ENCODE measurements at places on chromosomes 2 and 18.

DNA sequence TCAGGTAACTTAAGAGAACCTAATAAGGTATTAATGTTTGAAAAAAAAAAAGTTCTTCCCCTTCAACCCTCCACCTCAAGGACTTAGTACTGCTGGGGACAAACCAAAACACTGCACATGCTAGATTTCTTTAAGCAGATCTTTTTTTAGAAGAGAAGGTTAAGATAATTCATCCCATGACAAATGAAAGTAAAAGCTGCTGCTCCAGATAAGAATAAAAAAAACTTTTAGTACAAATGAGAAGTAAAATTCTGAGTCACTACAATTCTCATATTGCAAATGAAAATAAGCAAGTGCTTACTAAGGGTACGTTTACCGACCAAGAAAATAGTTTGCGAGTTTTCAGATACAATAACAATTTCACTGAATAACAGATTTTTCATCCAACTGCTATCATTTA lies 8.9 kb downstream of the STAM2 start:
- DNase-seq, result no peak

DNA sequence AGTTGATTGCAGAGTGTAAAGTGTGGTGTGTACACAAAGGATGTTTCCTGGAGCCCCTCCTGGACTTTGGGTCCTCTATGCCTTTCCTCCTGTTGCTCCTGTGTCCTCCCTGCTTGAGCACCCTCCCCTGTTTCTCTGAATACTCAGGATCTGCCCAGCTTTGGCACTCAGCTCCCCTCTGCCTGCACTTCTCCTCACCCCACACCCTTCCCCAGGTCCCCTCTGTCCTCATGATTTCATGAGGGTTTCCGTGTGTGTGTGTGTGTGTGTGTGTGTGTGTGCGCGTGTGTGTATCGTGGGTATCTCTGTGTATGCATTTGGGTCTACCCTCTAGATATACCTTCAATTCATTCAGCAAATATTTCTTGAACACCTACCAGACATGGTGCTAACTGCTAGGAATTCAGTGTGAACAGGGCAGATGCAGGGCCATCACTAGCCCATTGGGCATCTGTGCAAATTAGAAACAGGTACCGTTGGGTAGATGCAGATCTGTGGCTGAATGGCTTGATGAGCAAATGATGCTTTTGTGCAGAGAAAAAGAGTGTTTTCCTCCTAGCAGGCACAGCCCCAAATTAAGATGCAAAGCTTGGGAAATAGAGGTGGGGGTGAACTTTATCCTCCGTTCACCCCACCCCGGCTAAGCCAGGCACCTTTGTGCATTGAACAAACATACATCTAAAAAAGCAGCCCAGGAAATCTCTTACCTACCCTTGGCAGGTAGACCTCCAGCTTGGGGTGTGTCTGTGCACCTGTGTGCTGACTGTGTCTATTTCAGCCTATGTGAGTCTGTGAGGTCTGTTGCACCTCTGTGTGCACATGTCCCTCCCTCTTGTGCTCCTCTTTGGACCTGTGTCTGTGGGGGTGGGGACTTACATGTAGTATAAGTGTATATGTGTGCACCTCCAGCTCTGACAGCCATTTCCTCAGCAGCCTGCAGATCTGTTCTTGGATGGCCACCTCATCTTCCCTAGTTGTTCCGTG lies 60.0 kb upstream of the EPAS1 start:
- DNase-seq, result no peak

DNA sequence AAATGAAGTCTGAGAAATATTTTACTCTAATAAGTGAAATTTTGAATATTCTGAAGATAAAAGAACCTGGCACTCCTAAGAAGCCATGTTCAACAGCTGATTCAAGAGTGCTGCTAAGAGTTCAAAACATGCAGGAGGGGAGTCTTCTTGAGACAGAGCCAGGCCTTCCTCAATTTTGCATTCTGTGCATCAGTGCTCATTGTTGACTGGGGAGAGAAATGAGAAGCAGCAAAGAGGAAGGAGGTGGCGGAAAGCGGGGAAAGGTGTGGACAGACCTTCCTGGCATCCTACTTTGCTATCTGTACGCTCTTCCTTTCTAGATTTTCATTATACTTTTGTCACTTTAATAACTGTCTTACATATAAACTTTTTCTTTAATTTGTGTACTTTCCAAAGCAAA lies 29.7 kb upstream of the TXNDC2 start:
- no peak for DNase-seq

- no peak for DNase-seq
These were observed 42.9 kb upstream of the PDK1 start for GRCh38 chr2:172512810-172513523.

DNA sequence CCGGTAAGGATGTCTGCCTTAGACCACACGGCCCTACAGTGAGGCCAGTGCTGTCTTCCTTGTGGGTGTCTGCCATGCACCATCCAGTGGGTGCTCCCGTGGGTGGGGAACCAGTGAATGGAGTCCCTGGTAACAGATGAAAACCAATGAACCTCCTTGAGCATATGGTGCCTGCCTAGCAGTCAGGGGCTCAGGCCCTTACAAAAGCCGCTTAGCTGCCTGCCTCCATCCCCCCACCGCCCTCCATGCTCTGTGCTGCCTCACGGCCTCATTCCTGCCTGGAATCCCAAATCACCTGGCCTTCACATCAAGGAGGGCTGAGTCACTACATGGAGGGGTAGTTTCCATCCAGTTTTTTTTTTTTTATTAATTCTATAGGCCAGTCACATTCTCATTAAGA lies 30.8 kb upstream of the TRIB2 start:
- DNase-seq, result no peak

DNA sequence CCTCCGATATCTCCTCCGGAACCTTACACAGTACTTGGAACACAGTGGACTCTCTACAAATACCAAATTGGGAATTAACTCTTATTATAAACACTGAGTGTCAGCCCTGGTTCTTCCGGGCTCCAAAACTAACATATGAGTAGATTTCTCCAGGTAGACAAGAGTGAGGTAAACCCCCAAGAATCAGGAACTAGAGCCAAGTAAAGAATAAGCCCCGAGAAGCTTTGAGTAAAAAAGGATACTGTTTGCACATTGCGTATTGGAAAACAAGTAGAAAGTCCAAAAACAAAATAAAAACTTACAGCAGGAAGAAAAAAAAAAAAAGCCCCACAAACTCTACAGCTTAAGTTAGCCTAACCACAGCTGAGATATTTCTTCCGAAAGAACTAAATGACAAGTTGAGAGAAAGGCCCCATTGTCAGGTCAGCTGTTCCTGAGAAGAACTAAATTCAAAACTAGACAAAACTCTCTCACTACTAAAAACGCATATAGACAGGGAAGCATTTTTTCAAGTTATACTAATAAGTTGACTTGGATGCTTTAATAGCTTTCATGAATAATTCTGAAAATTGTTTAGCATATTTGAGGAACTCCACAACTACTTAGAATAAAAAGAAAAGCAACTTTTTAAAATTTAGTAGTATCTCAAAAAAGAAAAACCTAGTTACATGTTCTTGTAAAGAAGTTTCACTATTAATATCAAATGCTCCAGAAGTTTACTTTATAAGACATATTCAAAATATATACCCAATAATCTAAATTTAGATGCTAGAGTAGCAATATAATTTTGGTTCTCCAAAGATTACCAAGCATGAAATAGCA lies 4.3 kb upstream of the HAAO start:
- no peak for DNase-seq

- DNase-seq, result no peak
These were observed 236.3 kb downstream of the ACKR3 start for GRCh38 chr2:236805800-236806531.

Measured in central memory CD8-positive, alpha-beta T cell (primary cell).